ENCODE measurements at places on chromosomes 2 and 18. TPM values are rescaled to one million over a fixed set of nuclear protein-coding genes. Genes with fewer than 3 reads are reported as not detected.

SMAD7 gene
- total RNA-seq = 12.1 TPM

FAM161A gene
- 0.70 TPM for total RNA-seq

MTCL1 gene
- total RNA-seq = 19.6 TPM

COL3A1 gene
- 1.5 TPM for total RNA-seq

RUFY4 gene
- total RNA-seq = not detected

KIF5C gene
- under 0.01 TPM for total RNA-seq

PIKFYVE gene
- total RNA-seq = 8.5 TPM

PPP1R1C gene
- total RNA-seq = 8.6 TPM
